Renal pelvis (tissue), 12 donors: ENCODE measurements at places on chromosomes 12 and 14. TPM values are rescaled to one million over a fixed set of nuclear protein-coding genes. Genes with fewer than 3 reads are reported as not detected.
A peak's percentile ranks its signal among the peaks of the same experiment; 100 is the strongest.

RNF212B gene
- 1.3 TPM for polyA plus RNA-seq

TSHR gene
- 1.3 TPM for polyA plus RNA-seq

DNA sequence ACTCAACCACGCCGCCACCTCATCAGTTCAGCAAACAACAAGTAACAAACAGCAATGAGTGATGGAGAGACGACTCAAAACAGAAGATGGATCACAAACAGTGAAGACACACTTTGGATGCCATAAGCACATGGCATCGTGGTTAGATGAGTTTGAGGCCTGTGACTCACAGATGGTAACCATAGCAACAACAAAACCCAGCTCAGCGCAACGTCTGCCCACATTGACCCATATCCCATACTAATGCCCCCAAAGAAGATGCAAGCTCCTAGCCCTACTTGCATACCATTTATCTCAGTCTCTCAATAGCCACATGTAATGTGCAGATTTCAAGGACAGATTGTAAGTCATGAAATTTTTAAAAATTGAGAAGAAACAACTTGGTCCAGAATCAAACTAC lies 1322.3 kb upstream of the TMEM132C start:
- DNase-seq = no peak

DNA sequence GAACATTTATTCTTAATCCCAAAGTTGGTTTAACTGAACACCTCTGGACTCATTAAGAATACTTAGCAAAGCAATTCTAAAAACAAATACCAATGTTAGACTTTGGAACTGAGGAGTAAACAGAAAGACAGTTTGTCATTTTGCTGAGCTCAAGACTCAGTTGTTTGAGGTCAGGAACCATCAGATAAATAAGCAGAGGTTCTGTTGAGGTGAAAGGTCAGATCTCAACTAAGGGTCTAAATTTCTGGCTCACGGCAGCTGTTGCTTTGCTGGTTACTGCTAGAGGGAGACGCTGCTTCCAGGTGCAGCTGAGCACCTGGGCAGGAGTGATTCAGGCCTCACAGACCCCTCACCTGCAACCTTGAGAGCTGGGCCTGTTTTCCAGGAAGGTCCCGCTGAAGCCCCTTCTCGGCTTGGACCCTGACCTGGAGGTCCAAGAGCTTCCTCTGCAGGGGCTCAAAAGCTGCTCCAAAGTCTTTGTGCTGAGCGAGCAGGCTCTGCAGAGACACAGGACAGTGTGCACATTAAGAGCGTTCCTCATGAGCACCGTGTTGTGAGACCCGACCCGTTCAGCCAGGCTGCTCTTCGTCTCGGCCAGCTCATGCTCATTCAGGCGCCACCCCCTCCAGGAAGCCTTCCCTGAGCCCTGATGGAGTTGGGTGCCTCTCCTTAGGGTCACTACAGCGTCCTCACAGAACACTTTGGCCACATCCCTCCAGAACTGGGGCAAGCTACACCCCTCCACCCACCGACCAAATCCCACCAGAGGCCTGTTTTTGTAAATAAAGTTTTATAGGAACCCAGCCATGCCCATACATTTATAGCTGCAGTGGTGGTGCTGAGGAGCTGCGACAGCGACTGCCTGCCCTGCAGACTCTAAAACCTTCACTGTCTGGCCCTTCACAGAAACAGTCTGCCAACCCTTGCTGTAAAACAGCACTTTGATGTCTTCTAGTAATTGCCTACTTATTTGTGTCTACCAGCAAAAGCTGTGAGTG lies 72.0 kb downstream of the SYNE3 start:
- no peak for DNase-seq

- DNase-seq = no peak
Measured at GRCh38 chr12:73815072-73815645, 722.5 kb upstream of the ATXN7L3B start.

DNA sequence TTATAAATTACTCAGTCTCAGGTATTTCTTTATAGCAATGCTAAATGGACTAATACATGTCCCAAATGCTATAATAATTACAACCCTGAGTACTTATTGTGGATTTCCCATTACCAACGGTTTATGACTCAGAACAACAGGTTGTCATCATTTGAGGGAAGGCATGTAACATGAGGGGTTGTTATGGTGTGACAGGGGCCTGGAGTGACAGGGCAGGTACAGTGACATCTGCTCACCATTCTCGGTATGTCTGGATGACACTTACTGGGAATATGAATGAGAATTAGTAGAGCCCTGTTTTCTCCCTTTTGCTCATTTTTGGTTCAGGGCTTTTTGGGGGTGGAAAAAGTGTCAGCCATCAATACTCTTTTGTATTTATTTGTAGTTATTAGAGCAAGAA lies 36.2 kb upstream of the FERMT2 start:
- DNase-seq = no peak

DNA sequence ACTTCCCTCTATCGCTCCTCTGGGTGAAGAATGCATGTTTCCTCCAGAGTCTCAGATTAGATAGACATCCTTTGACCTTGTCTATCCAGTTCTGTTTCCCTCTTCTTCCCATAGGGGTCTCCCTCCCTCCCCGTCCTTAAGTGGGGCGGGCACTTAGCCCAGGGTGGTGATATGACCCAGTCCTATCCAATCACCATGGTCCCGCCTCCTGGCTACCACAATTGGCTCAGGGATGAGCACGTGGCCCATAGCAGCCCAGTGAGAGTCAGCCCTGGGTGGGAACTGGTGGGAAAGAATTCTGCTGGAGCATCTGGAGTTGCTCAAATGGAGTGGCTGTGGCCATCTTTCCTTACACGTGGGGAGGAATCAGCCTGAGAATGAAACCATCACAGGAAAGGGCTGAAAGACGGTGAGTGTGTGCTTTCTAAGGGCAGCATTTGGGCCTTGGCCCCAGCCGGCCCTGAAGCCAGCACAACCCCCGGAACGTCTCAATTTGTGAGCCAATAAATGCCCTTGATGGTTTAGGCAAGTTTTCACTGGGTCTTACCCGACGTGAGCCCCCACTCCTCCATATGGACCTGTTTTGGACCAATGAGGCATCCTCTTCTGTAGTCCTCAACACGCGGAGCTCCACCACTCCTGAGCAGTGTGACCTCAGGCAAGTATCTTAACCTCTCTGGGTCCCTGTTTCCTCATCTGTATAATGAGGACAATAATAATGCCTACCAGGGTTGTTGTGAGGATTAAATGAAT lies 14.4 kb upstream of the MLXIP start:
- DNase-seq = peak; percentile 89

GRCh38 chr12:113097716-113098440 lies 37.7 kb downstream of the RASAL1 start:
- DNase-seq = no peak

- no peak for DNase-seq
Measured at GRCh38 chr14:51862860-51863259, 2.4 kb downstream of the GNG2 start.

DNA sequence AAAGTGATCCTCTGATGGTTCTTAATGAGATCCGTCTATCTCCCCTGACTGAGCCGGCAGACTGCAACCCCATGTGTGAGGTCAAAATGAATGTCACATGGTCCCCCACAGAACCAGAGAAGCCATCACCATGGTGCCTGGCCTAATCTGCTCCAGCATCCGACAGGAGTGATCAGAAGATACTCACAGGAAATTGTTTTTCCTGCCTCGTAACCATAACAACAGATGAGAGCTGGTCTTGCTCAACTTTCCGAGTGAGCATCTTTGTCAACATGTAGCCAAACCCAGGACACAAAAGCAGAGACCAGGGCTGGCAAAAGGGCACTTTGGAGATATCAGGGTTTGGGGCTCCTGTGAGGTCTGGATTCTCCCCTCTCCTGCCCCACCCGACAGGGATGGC lies 72.1 kb upstream of the C14orf180 start:
- DNase-seq = no peak

- no peak for DNase-seq
Measured at GRCh38 chr12:122366685-122367475, 55.6 kb downstream of the CLIP1 start.

GRCh38 chr12:38691164-38691563 lies 214.2 kb downstream of the CPNE8 start:
- no peak for DNase-seq

- DNase-seq = no peak
Measured at GRCh38 chr14:96246539-96246847, 9.5 kb upstream of the BDKRB1 start.

YAF2 gene
- 27.4 TPM for polyA plus RNA-seq

DNA sequence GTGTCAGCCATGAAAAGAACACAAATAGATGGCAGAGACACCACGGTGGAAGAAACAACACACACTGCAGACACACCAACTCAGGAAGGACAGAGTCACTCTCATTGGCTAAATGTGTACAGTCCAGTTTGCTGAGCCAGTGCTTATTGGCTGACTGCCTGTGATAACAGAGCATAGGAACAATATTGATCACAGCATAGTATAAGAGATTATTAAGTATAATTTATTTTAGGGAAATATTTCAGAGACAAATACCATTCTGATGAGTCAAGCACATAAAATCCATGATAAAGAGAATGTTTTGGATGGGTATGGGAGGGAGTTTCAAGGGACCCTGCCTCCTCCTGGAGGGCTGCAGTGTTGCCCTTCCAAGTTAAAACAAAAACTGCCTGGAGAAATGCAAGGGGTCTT lies 50.9 kb downstream of the BTG1 start:
- no peak for DNase-seq

- no peak for DNase-seq
Measured at GRCh38 chr12:82937151-82937550, 250.4 kb downstream of the TMTC2 start.

OR4E2 gene
- not detected for polyA plus RNA-seq

- no peak for DNase-seq
Measured at GRCh38 chr14:35932659-35933159, 106.6 kb downstream of the BRMS1L start.

- DNase-seq = no peak
Measured at GRCh38 chr12:78797196-78797931, 67.2 kb upstream of the SYT1 start.

- peak; percentile 30 for DNase-seq
Measured at GRCh38 chr12:76346798-76347420, 1.3 kb downstream of the BBS10 start.

DNA sequence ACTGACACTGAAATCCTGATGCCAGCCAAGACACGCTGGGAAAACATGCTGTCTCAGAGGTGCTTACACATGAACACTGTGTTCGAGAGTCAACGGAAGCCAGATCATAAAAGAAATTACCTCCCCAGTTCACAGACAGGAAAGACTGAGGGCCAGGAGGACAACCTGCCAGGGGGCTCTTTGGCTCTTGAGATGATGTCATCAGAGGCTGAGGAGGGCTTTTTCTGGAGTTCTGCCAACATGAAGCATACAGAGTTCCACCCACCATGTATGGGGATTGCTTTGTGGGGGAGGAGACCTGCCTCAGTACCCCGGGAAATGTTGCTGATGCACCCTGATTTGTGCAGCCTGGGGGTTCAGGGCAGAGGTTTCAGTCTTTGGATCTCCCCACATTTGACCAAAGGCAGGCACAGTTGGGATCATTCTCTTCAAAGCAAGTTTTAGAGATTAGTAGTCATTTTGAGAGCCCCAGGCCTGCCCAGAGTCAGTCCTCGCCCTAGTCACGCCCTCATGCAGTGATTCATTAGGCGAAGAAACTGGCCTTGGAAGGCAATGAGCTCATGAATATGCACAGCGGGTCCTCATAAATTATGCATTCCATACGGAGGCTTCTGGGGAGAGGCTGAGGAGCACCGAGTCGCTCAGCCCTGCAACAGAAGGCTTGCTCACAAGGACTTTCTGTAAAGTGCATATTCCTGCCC lies 34.9 kb upstream of the EML1 start:
- DNase-seq = peak; percentile 86

GRCh38 chr12:45988264-45988663 lies 2.1 kb downstream of the SCAF11 start:
- DNase-seq = no peak

- DNase-seq = no peak
Measured at GRCh38 chr12:27766587-27766986, 13.4 kb upstream of the KLHL42 start.

DNA sequence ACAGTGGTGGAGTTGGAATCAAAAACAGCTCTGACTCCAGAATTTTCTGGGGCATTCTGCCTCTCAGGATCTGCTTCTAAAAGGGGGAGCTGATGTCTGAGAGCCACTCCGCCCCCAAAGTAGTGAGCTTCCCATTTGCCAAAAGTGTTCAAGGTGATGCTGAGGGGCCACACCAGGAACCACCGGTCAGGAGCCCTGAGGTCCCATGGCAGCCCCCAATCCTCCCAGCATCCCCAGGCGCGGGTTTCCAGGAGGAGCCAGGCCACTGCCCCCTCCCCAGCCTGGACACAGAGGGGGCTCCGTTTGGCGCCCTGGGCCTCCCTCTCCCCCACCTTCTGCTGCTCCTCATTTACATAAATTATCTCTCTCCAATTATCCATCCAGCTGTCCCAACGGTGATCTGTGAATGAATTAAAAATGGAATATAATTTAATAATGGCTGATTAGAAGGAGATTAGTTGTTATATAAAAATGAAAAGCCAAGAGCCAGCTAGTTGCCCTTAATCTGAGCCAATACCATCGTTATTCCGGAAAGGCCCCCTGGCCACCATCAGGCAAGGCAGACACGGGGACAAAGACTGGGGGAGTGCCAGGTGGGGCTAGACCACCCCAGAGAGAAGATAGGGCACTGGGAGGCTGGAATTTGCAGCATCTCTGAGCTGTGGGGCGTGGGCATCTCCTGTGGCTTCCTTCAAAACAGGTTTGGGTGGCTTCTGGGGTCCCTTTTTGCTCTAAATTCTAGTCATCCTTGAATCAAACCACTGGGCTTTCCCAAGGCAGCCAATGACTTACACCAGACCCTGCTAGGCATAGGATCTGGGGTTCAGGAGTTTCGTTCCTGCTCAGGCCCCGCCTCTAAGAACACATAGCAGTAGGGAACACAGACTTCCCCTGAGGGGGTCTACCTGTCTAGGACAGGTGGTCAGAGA lies 19.7 kb upstream of the VSX2 start:
- no peak for DNase-seq

GRCh38 chr12:105164068-105164467 lies 56.5 kb downstream of the WASHC4 start:
- peak; percentile 10 for DNase-seq

DNA sequence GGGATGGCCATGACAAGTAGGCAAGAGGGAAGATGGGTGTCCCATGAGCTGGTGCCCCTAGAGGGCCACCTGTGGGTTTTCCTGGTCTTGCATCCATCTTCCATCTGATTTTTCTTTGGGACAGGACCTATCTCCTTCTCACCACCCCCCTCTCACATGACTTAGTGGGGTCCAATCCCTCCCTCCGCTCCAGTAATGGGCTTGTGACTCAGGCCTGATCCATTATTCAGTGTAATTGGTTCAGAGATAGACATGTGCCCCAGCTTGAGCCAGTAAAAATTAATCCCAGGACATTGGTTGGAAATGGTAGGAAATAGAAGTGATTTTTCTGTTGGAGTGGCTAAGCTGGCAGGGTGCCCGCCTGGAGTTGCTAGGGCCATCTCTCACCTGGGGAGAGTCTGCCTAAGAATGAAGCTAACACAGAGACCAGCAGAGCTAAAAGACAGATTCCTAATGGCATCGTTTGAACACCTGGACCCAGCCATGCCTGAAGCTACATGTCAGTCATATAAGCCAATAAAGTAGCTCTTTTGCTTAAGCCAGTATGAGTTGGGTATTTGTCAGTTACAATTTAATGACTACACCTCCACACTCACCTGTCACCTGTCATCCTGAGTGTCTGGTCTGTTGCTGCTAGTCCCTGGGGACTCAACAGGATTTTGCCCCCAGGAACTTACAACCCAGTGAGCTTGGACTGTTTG lies 14.7 kb downstream of the RASAL1 start:
- no peak for DNase-seq

- no peak for DNase-seq
Measured at GRCh38 chr14:57346741-57347140, 43.6 kb upstream of the NAA30 start.

- DNase-seq = no peak
Measured at GRCh38 chr14:105616802-105617192, 90.4 kb downstream of the TMEM121 start.

- no peak for DNase-seq
Measured at GRCh38 chr12:6699989-6700645, 498 bp downstream of the PIANP start.
